Activated T-cell treated with anti-CD3 and anti-CD28 coated beads for 1 hour (primary cell): ENCODE measurements at places on chromosomes 2 and 18.

DNA sequence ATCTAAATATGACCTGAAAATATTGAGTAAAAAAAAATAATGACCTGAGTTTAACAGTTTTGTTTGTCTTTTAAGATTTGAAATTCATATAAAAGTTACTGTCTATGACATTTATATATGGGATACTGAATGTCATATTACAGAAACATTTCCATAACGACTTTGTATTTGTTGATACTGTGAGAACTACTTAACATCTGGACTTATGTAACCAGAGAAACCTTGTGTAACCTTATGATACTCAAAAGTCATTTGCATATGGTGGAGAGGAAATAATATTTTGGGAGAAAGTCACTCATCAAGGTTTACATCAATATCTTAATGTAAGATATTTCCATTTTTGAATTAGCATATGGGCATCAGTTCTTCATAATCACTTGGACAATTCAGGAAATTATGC is 12.6 kb downstream of the MFSD6 start:
- no peak for DNase-seq

GRCh38 chr2:45532181-45532580 is 78.9 kb downstream of the SRBD1 start:
- no peak for DNase-seq

- DNase-seq = no peak
Observed at GRCh38 chr2:190791347-190791975, 89.2 kb upstream of the GLS start.

DNA sequence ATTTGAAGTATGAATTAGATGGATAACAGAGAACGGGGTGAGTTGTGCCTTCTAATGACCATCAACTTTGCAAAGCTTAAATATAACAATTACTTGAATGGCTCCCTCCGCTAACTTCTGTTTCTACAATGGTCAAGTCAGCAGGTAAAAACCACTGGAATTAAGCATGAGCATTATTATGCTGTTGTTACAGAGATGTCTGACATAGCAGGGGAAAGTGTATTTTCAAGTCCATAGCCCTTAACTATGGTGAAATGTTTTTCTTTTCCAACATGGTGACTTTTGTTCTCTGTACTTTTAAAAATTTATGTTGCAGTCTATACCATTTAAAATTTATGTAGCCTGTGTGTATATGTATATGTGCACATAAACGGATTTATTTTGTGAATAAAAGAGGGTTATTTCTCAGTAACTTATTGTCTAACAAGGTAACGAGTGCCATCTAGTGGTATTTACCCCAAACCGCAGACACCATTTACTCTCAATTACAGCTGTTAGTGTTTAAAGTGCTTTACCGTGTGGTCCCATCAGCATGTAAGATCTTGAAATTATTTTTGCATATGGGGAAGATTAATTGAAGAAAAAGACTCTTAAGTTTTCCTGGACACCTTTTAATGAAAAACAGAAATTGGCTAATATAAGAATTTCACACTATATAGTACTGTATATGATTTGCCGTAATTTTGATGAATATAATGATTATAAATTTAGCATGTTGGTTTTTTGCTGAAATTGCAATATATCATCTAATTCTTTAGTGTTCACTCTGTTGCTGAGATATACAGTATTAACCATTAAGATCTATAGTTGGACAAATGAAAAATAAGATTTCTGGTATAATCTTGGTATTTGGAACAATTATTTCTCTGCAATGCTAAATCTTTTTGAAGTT is 78.2 kb downstream of the UBE2E3 start:
- DNase-seq = peak; percentile 9

DNA sequence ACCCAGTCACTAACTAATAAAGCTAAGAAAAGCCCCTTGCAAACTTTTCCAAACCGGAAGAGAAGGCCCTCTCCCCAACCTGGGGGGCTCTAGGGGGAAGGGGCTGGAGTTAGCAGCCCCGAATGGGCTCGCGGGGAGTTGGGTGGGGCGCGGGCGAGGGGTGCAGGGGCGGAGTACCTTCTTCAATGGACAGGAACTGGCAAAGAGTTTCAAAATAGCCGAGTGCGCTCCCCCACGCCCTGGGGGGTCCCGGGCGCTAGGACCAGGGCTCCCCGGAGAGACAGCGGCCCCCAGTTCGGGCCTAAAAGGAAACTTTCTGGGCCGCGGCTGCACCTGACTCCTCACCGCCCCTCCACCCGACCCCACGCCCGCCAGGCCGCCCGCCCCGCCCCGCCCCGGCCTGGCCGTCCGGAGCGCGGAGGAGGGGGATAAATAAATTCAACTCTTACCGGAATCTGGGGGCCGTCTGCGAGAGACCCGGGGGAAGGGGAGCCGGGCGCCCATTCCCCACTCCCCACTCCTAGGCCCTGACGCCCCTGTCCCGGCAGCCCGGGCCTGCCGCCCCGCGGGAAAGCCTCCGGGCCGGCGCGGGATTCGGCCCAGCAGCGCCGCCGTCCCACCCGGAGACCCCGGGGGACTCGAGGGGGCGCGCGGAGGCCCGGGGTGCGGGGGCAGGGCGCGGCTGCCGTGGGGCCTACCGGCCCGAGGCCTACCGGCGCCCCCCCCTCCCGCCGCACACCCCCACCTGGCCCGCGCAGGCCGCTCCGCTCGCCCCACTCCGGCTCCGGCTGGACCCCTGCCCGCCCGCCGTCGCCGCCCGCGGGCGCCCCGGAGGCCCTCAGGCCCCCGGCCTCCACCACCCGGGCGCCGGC is 868 bp downstream of the INO80D start:
- peak; percentile 38 for DNase-seq

DNA sequence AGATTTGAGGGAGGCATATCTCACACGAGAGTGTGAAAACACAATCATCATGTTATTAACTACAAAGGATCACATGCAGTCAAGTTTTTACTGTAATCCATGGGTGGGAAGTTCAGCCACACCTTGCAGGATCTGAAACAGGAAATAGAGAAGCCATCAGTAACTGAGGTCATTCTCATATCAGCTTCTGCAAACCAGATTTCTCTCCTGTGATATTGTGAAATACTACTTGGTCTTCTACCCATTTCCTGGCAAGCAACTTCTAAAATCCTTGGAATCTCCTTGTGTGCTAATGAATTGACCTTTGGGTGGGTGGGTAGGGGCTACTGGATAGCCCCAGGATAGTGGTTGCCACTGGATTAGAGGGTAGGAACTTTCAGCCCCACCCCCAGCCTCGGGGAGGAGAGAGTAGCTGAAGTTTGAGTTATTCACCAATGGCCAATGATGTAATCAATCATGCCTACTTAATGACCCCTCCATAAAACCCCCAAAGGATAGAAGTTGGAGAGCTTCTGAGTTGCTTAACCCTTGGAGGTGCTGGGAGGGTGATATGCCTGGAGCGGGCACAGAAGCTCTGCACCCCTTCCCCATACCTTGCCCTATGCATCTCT is 25.6 kb upstream of the TGIF1 start:
- DNase-seq = no peak

GRCh38 chr2:86105252-86105968 is at the start of gene POLR1A:
TSS of gene POLR1A (minus strand) at chr2:86105886. CDS start at chr2:86105776, 110 bp downstream.
- peak; percentile 67 for DNase-seq

- no peak for DNase-seq
Observed at GRCh38 chr2:96340493-96341414, 5.2 kb downstream of the NCAPH start.

GRCh38 chr18:51235009-51235789 is 37.7 kb upstream of the MEX3C start:
- no peak for DNase-seq

GRCh38 chr2:40072442-40073232 is 293.6 kb upstream of the THUMPD2 start:
- no peak for DNase-seq

- DNase-seq = no peak
Observed at GRCh38 chr2:101511381-101511780, 36.5 kb upstream of the RFX8 start.

GRCh38 chr2:130728549-130729316 is at the start of gene GPR148:
TSS of gene GPR148 (plus strand) at chr2:130729070. CDS start at chr2:130729152, 82 bp downstream.
- no peak for DNase-seq

GRCh38 chr2:65997961-65998360 is 437.0 kb upstream of the MEIS1 start:
- DNase-seq = no peak

GRCh38 chr2:2664989-2665833 is 334.1 kb upstream of the MYT1L start:
- DNase-seq = no peak

GRCh38 chr2:54666634-54667265 is 56.7 kb upstream of the EML6 start:
- no peak for DNase-seq

GRCh38 chr18:77143196-77143595 is 10.6 kb upstream of the MBP start:
- DNase-seq = no peak

DNA sequence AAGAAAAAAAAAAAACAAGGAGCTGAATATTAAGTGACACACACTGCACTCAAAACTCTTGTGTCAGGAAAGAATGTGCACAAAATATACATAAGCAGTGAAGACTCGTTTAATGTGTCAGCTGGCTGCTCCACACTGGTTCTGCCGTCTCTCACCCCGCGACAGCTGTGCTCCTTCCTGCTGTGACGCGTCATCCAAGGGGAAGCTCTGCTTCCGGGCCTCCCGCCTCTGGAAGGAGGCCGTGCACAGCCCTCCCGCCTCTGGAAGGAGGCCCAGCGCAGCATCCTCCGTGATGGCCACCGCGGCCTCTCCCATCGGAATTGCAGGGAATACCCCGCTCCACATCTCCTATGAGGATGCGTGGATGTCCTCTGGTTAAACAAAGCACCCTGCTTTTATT is 151.0 kb downstream of the HDAC4 start:
- DNase-seq = no peak

GRCh38 chr2:48946449-48947048 is 191.0 kb upstream of the LHCGR start:
- peak; percentile 2 for DNase-seq

DNA sequence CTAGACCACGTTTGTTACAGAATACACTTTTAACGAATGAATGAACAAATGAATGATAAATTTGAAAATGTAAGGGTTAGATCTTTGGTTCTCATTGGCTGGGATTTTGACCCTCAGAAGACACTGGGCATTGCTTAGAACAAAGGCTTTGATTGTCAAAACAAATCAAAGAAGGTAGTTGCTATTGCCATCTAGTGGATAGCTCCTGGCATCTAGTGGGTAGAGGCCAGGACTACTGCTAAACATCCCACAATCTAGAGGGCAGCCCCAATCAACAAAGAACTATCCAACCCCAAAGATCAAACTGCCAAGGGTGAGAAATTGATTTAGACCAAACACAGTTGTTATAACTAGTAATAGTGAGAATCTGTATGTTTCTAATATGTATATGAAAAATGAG is 552.3 kb downstream of the KCNJ3 start:
- no peak for DNase-seq

- DNase-seq = no peak
Observed at GRCh38 chr18:34522603-34523002, 187.5 kb upstream of the DTNA start.

GRCh38 chr2:183614799-183615435 is 490.7 kb downstream of the NUP35 start:
- DNase-seq = no peak

DNA sequence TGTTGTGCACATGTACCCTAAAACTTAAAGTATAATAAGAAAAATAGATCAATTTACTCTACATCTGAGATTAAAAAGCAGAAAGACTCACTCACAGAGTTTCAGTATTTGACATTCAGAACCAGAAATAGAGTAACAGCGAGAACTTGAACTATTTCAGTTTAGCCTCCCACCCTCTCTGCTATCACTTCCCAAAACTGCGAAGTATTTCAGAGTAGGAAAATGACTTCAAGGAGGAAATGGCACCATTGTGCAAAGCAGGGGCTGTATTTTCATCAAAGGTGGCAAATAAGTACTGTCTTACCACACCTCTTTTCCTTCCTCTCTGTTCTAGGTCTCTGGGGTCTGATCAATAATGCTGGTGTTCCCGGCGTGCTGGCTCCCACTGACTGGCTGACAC is 13.6 kb downstream of the DHRS9 start:
- DNase-seq = no peak

- DNase-seq = no peak
Observed at GRCh38 chr2:190443778-190444481, 35.8 kb downstream of the MFSD6 start.

DNA sequence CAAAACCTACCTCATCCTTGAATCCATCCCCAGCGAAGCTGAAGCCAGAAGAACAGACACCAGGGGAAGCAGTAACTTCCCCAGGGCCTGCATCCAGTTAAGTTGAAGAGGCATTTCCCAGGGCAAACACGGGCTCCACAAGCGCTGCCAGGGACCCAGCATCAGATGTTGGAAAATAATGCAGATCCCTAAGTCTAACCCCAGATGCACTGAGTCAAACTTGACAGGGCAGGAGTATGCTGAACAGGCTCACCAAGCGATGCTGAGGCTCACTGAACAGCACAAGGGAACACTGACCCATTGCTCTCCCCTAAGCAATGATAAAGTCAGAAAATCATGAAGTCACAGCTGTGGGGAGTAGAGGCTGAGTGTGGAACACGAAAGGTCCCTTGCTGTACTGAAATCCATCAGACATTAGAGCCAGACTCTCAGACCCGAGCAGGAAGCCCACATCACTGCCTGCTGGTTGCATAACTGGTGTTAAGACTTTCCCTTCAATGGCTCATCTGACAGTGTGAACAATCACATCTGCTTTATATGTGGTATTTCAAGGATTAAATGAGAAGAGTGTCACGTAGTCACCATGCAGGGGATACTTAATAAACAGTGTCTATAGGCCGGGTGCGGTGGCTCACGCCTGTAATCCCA is 36.2 kb downstream of the TNS1 start:
- DNase-seq = no peak

- DNase-seq = no peak
Observed at GRCh38 chr2:159022019-159022418, 53.6 kb downstream of the TANC1 start.

DNA sequence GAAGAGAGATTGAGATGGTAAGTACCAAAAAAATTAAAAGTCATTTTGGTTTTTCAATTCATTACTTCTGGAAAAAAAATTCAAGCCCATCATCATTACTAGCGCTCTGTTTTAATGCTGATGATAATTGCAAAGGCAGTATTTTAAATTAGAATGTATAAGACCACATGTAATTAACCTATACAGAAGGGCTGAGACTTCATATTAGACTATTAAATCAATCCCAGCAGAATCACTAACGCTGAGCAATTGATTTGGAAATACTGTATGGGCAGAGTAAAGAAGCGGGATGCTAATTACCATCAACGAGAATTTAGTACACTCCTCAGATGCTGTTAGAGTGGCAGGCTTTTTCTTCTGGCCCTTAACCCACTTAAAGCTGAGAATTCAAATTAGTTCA is 165.0 kb downstream of the SLC4A3 start:
- DNase-seq = no peak

DNA sequence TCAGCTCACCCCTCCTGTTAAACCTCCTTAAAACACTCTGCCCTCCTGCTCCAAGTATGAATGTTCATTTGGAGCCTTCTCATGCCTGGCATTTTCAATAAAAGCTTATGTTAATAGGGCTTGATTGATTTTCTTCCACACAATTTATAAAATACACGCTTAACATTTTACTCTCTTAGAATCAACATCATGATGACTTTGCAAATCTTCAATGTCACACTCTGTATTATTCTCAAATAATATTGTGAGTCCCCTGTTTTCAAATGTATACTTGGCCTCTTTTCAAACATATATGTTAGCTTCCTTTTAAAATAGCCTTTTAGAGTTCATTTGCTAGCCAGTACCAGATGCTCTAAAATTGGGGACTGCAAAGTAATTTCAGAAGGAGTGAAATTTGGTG is 520.3 kb downstream of the LRRTM4 start:
- no peak for DNase-seq

- no peak for DNase-seq
Observed at GRCh38 chr2:73981081-73982001, 3.4 kb upstream of the TET3 start.

- no peak for DNase-seq
Observed at GRCh38 chr2:114534116-114535084, 92.0 kb downstream of the DPP10 start.
